ENCODE measurements at places on chromosomes 5 and 9.

GRCh38 chr9:124122321-124122720, 110.8 kb downstream of the LHX2 start:
- DNase-seq, result no peak

DNA sequence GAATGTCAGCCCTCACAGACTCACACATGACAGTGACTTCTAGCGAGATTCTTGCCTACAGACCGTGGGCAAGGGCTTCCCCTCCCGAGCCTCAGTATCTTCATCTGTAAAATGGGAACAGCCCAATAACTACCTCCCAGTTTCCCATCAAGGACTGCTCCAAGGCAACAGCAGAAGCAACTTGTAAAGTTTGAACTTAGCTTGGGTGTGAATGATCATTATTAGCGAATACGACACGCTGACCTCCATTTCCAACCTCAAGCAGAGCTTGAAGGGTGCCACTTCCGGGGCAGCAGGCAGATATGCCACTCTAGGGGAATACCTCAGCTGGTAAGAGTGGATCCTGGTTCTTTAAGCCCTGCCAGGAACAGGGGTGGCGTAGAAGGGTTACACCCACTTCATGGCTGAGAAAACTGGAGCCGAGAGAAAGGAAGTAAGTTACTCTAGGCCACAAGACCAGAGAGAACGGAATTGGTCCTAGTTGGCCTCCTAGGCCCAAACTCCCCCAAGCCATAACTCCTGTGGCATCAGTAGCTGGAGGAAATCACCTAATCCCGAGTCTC, 2.0 kb downstream of the RNF44 start:
- no peak for DNase-seq

DNA sequence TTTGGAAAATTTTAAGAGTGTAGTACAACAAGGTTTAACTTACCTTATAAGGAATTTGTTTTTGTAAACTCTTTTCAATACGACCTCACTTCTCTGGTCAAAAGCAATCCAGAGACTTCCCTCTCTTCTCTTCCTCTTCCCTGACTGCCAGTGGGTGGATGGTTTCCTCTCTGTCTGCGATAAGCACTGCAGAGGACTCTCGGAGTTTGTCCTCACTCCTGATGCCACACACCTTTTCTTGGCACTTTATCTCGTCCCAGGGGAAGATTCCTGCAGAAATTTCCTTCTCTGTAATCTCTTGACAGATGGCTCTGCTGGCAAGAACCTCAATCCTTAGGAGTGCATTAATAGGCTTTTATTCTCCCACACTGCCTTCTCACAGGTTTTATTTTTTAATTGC, 641.6 kb downstream of the NR2F1-AS1 start:
- no peak for DNase-seq

GRCh38 chr5:137753691-137754187, 424 bp downstream of the HNRNPA0 start:
- DNase-seq, result no peak

- DNase-seq, result no peak
Measured at GRCh38 chr9:95116002-95116807, 201.3 kb downstream of the FANCC start.

DNA sequence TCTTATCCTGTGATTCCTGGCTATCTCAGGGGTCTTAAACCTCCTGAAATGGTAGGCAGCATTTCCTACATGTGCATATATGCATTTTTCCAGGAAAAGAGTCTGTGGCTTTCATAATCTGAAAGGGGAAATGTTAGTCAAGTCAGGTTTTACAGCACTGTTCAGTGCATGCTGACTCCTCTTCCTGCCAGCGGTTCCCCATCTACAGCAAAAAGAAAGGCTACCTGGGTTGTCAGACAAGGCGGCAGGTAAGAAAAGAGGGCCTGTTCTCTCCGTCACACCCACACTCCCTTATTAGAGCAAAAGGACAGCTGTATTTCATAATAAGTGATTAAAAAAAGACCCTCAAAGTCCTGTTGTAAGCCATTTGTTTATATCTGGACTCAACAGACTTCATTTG, 4.3 kb upstream of the SPATA6L start:
- DNase-seq, result no peak

DNA sequence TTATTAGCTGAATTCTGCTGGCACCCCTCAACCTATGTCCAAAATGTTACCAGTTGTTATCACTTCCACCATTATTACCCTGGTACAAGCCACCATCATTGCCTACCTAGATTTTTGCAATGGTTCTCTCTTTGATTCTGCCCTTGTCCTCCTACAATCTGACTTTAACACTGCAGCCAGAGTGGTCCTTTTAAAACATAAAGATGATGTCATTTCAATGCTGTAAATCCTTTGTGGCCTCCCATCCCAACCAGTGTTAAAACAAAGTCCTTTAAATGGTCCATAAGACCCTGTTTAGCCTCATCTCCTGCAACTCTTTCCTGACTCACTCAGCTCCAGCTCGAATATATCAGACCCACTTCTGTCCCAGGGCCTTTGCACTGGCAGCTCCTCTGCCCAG, 54.9 kb upstream of the FSTL4 start:
- DNase-seq, result no peak

GRCh38 chr9:94655739-94656138, 16.4 kb upstream of the FBP1 start:
- DNase-seq, result no peak

DNA sequence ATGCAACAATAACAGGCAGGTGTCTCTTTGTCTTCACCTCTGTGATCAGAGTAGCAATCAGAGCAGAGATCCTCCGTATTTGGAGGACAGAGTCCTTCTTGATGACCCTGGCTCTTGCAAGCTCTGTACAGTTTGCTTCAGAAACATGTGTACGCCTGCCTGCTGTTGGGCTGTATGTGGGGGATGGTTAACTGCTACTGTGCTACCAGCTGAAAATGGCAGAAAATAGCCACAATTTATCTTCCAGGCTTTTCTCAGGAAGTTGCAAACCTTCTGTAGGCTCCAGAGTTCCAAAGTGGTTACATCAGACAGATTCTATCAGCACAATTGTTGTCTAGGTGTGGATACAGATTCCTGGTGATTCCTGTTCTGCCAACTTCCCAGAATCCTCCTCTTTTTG, 35.5 kb downstream of the DDX46 start:
- DNase-seq, result no peak

DNA sequence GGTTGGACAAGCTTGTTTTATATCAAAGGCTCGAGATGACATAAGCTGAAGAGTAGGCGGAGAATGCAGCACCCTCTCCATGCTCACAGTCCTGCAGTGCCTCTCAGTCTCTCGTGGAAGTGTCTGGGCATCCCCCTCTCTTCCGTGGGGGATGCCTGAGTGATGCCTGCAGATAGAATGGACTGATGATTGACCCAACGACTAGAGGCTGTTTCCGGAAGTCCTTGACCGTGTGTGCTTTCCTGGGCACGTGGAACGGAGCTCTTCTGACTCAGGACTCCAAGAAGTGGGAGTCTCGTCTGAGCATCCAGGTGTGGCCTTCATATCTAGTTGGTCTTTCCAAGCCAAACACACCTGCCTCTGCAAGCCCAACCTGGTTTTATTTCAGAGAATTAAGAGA, 241.8 kb upstream of the IRX2 start:
- DNase-seq, result no peak

DNA sequence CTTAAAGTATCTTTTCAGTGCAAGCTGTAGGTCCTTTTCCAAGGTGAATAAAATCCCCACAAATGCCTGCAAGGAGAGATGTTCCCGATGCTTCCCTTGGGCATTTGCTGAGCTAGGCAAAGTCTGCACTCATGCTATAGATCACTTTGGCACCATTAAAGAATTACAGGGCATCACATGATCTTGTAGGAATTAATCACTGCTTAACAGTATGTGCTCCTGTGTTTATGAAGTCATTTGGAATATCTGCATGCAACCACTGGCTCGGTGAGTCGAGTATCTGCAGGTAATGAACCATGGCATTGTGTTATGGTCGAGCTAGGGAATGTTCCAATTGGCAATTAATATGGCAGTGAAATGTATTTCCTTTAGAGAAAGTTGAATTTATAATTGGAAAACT, 615.1 kb downstream of the TLE1 start:
- DNase-seq, result no peak

- DNase-seq, result peak; percentile 11
Measured at GRCh38 chr5:1101961-1102713, 9.7 kb downstream of the SLC12A7 start.

- no peak for DNase-seq
Measured at GRCh38 chr5:167105941-167106340, 1185.5 kb upstream of the WWC1 start.

DNA sequence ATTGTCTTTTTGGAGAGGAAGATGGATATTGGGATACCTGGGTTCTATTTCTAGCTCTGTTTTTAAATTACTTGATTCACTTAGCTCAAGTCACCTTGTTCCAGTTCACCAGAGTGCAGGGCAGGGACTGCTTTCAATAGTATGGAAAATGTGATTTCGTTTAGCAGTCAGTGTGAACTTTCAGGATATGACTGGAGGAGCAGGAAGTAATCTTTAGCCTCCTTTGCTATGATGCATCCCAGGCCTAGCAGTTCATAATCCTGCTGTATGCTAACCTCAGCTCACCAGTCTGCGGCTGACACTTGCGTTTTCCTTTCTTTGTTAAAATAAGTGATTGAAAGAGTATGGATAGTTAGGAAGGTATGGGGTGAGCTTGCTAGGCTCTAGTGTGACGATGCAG, 169.7 kb downstream of the ARHGAP26 start:
- no peak for DNase-seq

GRCh38 chr9:93064392-93065134, 6.1 kb downstream of the SUSD3 start:
- no peak for DNase-seq

- DNase-seq, result peak; percentile 31
Measured at GRCh38 chr5:56671571-56671970, 143.8 kb upstream of the MAP3K1 start.

DNA sequence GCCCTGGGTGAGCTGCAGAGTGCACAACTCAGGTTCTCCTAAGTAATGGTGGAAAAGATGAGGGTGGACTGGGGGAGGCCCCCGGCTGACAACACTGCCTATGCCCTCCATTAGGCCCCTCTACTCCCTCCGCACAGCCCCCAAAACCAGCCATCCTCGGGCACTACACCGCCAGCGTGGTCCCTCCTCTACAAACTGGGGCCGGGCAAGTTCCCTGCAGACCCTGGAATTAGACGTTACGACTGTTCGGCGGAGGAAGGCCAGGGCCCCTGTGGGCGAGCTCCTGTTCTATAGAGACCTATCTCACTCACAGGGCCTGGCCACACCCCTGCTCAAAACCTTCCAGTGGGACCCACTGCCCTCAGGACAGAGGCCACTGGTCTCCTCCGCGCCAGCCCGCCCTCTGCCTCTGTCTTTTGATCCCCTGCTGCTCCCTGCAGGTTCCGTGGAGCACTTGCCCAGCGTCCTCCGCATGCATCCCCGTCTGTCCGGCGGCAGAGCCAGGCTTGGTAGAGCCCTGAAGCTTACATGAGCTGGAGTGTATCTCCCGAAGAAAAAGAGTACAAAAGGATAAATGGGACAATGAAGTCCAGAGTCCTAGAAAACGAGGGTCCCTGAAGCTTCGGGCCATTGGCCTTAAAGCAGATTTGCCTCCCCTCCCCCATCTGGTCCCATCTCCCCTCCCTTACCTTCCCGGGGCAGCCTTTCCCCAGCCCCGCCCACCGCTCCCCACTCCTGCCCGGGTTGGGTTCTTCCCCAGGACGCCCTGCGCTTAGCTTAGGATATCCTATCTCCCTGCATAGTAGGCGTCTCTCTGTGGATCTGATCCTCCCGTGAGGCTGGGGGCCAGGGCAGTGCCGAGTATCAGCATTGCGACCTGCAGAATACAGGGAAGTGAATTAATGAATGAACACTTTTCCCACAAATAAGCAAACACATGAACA, 71.3 kb downstream of the HRH2 start:
- DNase-seq, result peak; percentile 3

- peak; percentile 38 for DNase-seq
Measured at GRCh38 chr9:8863886-8864544, 1064.4 kb upstream of the DMAC1 start.

DNA sequence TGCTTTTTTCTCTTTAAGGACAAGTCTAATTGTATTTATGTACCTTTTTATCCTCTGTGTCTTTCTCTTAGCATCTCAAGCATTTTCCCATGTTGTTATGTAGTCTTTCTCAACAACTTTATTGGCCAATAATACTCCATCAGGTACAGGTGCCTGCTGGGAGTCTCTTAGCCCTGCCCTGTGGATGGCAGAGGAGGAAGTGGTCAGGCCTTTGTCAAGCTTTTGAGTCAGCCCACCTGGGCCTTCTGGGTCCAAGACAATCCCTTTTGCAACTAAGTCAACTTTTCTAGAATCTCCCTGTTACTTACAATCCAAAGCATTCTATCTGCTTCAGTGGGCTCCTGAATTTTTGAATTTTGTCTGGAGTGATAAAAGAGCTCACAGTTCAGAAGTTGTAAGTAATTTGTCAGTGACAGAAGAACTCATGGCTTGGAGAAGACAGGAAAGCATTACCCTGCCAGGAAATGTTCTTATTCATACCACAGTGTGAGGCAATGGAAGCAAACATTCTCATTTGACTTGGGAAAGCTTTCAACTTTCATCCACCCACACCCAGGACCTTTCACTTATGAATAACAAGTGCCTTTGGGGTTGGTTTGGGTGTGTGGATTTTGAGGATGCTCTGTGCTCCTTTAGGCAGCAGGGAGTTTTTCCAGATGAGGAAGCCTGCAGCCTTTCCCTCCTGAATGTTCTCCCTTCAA, 200.0 kb upstream of the S1PR3 start:
- peak; percentile 47 for DNase-seq

DNA sequence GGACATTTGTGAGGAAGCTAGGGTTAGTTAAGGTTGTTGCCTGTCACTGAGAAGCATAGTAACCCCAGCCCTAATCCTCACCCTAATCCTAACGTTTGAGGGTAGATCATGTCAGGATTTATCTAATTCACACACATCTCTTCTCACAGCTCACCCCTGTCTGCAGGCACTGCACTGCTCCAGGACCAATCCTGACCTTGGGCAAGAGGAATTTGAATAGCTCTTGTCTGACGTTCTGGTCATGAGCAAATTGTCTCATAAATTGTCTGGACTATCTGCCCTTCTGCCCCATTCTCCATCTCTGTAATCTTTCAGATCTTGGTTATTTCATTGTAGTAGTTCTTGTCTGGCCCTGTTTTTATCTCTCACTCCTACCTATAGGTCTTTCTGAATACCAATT, 18.7 kb downstream of the CRHBP start:
- DNase-seq, result no peak

- peak; percentile 96 for DNase-seq
Measured at GRCh38 chr5:96657068-96657467, 5.1 kb upstream of the CAST start.

DNA sequence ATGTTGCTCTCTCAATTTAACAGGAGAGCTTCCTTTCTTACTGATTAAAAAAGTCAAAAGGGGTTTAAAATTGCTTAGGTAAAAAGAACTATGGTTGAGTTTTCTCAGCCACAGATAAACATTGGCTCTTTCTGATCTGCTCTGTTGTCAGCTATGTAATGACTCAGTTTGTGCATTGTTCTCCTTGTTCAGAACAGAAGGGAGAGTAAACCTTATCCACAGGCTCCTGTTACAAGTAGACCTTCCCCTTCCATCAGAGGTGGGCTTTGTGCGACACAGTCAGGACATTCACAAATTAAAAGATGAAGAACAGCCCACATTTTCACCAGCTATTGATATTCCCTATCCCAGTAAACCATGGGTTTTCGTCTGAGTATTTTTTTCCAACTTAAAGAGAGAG, 236.3 kb upstream of the SEMA6A start:
- DNase-seq, result no peak
